Anterior cingulate cortex (tissue), 58 donors: ENCODE measurements at places on chromosomes 4 and X.

DNA sequence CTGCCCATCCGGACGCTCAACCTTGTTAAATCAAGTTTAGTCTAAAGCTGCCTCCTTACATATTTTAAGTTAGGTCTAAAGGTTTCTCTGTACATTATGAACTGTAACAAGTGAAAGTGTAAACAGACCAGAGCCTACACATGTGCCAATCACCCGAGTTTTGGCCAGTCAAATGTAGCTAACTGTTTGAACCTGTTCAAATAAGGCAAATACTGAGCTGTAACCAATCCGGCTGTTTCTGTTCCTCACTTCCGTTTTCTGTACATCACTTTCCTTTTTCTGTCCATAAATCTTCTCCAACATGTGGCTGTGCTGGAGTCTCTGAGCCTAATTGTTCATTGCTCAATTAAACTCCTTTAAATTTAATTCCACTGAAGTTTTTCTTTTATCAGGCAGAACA lies 113.3 kb upstream of the SHISA3 start:
- no peak for DNase-seq

DNA sequence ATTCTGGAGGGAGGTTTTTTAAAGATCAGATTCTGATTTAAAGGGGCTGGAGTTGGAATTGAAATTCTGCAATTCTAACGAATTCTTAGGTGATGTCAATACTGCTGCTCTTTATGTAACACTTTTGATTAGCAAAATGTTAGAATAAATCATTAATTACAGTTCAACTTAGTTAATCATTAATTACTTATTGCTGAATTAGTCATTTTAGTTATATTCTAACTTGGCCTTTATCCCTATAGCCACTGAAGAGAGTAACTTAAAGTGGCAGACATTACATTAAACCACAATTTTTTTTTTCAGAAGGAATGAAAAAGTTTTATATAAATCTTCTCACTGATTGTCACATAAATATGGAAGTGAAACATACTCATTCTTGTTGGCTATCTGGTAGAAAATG lies 206.6 kb upstream of the ITM2A start:
- DNase-seq: no peak

- DNase-seq: no peak
These were observed 37.4 kb upstream of the SMIM10L2A start for GRCh38 chrX:135384161-135384836.

GRCh38 chr4:152939621-152940020 lies 3.5 kb downstream of the FHDC1 start:
- no peak for DNase-seq

- no peak for DNase-seq
These were observed 105.8 kb downstream of the GEMIN8 start for GRCh38 chrX:13923845-13924244.

- no peak for DNase-seq
These were observed 566 bp downstream of the CORIN start for GRCh38 chr4:47837094-47837907.

DNA sequence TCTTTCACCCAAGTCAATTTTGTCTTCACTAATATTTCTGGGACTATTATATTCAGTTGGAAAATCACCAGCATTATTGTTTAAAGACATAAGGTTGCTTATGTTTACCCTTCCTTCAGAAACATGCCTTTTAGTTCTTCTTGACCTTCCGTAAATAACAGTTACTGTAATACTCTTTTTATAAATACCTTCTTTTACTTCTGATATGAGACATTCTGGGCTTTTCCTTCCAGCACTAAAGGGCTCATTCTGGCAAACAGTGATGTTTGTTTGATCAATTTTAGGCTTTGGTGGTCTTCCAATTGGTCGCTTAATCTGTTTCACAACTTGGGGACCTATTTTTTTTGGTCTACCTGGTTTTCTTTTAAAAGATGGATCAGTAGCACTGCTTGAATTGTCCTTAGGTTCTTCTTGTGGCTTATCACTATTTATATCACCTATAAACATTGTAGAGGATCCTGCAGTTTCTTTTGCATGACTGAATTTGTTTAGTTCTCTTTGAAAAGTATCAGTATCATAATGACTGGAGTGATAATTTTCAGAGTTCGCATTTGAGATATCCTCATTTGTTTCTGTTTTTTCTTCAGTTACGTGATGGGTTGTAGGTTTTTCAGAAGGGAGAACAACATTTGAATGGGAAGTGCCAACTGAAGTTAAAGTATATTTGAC lies 64.8 kb downstream of the NCAPG start:
- DNase-seq: no peak

GRCh38 chr4:63169836-63170235 lies 1239.4 kb downstream of the TECRL start:
- no peak for DNase-seq

DNA sequence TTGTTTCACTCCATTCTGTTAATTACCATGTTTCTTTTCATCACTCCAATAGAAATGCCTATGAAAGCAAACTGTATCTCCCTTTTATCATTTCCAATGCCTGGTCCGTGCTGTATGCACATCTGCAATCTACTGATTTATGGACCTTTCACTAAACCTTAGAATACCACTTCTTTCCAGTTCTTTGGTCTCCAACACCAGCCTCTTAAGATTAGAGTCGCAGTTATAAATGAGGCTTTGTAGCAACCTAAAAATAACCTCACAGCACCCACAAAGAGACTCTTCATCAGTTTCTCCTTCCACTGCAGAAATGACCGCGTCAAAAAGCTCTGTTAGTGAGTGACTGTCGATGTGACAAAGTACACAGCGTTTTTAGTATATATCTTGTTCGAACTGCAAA lies 282.6 kb downstream of the ADGRA3 start:
- DNase-seq: no peak

DNA sequence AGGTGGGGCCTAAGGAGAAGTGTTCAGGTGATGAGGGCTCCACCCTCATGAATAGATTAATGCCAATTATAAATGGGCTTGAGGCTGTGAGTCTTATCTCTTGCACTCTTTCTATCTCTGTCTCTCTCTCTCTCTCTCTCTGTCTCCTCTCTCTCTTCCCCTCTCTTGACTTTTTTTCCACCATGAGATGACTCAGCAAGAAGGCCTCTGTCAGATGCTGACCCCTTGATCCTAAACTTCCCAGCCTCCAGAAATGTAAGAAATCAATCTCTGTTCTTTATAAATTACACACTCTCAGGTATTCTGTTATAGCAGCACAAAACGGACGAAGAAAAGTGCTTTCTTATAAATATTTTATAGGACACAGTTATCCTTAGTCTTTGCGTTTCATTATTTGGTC lies 184.9 kb upstream of the PCDH7 start:
- no peak for DNase-seq

GRCh38 chr4:69485130-69485529 lies 10.6 kb downstream of the UGT2B4 start:
- no peak for DNase-seq

GRCh38 chr4:158164768-158165213 lies 8.0 kb downstream of the GASK1B start:
- no peak for DNase-seq

GRCh38 chr4:134024251-134024650 lies 177.3 kb downstream of the PABPC4L start:
- no peak for DNase-seq

- no peak for DNase-seq
These were observed 66.4 kb downstream of the GALNT7 start for GRCh38 chr4:173235050-173235449.

GRCh38 chrX:122813876-122814275 lies 370.2 kb upstream of the GRIA3 start:
- DNase-seq: no peak

DNA sequence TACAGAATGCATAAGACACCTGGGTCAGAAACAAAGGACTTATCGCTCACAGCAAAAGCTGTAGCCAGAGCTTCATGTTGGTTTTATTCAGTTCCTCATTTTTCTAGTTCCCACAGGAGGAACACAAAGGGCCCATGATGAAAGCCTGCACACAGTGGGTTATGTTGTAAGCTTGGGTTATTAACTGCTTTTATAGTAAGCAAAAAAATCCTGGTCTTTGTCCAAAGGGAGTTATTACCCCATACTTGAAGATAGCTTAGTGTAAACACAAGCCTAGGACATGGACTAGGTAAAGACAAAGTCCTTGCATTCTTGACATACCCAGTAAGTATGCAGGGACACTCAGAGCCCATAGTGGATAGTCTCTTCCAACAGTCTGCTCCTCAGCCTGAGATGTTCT lies 11.7 kb downstream of the BBS12 start:
- no peak for DNase-seq

DNA sequence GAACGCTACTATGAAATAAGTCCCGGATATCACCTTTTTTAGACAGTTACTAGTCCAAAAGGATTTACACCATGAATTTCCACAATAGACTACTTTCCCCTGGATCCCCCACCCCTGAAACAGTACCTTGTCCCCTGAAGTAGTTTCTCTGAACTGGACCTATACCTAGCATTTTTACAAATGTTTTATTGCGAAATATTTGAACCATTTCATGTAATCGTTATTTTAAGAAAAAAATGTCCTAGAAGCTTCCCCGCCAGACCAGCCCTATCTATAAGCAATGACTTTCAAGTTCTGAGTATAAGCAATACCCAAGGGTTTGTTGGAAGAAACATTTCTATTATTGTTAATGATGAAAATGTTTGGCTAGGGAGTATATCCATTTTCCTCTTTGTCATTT lies 517.8 kb upstream of the IGFBP7 start:
- DNase-seq: no peak

- DNase-seq: no peak
These were observed 67.8 kb downstream of the WFS1 start for GRCh38 chr4:6337331-6337935.

GRCh38 chr4:26056406-26056805 lies 142.4 kb downstream of the SMIM20 start:
- DNase-seq: no peak

DNA sequence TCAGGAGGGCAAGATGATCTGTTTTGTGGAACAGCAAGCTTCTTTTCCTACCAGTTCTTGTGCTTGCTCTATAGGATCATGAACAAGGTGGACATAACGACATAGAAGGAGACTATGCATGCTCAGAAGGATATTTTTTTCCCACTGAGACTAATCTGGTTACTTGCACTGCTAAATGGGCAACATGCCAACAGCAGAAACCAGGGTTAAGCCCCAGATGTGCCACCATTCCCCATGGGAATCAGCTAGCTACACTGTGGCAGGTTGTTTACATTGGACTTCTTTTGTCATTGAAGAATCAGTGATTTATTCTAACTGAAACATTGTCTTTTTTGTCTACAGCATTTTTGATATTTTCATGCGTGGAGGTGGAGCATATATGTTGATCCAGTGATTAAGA lies 165.6 kb downstream of the C4orf33 start:
- DNase-seq: no peak

- DNase-seq: no peak
These were observed 238.1 kb upstream of the AGA start for GRCh38 chr4:177680308-177680707.

GRCh38 chr4:9812501-9813340 lies 31.3 kb downstream of the DRD5 start:
- no peak for DNase-seq

DNA sequence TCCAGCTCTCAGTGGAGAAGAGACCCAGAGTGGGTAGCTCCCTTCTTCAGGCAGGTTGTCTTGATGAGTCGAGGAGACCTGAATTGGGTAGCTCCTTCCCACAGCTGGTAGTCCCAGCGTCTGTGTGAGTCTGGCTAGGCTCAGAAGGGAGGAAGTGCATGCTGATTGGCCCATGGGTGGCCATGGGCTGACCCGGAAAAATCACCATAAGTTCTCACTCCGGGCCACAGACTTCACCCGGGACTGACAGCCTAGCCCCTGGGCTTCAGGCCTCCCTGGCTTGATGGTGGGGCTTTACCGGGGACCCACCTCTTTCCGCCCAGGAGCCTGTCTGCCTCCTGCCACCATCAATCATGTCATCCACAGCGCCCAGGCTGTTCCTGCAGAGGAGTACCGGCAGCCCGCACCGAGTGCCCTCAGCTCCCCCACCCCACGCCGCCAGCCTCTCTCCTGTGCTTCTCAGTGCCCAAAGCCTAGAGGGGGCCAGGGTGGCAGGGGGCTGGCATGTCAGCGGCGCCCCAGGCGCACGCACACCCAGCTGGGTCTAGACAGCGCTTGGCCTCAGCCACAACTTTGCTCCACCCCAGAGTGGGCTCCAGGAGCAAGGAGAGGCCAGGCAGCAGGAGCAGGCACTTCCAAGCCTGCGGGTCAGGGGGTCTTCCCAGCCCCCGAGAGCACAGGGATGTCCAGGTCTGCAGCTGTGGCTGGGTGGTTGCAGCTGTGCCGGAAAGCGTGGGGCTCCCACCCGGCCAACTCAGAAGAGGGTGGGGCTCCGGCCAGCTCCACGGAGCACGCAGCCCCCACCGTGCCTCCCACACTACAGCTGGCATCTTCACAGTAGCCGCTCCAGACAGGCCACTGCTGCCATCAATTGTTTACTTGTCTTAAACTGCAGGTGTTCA lies 16.1 kb upstream of the SAT1 start:
- DNase-seq: no peak

DNA sequence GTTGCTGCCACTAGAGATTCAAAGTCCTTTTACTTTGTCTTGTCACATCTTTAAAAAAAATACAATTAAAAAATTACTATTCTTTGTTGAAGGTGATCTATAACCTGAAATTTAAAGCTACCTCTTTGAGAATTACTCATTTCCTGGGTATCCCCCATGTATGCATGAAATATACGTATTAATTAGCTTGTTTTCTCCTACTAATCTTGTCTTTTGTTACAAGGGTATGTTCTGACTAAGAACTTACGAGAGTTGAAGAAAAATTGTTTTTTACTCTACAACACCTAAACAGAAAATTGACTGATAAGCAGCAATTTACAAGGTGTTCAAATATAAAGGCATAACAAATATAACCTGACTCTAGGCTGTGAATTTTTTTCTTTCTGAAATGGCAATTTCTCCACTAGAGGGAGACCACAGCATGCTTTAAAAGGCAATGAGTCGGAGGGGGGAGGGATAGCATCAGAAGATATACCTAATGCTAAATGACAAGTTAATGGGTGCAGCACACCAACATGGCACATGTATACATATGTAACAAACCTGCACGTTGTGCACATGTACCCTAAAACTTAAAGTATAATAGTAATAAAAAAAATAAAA lies 249.6 kb downstream of the OPHN1 start:
- no peak for DNase-seq

GRCh38 chr4:105657117-105657765 lies 51.2 kb downstream of the INTS12 start:
- DNase-seq: no peak

GRCh38 chr4:77196866-77197265 lies 39.9 kb downstream of the CCNG2 start:
- no peak for DNase-seq

- no peak for DNase-seq
These were observed 30.9 kb downstream of the PROM1 start for GRCh38 chr4:16052939-16053338.
